Mammary epithelial cell (primary cell): ENCODE measurements at places on chromosomes 6 and 20.

DNA sequence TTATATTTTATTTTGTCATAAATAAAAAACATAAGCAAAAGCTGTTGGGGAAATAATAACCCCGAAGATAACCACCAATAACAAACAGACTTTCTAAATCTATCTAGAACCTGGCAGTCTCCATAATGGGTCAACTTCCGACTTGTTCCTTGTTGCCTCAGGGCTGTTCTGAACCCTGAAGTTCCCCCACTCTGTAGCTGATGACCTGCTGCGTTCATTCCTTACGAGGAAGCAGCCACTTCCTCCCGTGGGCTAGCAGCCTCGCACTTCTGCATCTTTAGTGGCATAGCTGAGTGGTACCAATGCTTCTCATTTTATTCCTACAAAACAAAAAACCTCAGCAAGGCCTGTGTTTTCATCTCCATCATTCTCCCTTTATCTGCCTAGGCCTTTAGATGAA lies 103.0 kb downstream of the PLEKHG1 start:
- no peak for DNase-seq

DNA sequence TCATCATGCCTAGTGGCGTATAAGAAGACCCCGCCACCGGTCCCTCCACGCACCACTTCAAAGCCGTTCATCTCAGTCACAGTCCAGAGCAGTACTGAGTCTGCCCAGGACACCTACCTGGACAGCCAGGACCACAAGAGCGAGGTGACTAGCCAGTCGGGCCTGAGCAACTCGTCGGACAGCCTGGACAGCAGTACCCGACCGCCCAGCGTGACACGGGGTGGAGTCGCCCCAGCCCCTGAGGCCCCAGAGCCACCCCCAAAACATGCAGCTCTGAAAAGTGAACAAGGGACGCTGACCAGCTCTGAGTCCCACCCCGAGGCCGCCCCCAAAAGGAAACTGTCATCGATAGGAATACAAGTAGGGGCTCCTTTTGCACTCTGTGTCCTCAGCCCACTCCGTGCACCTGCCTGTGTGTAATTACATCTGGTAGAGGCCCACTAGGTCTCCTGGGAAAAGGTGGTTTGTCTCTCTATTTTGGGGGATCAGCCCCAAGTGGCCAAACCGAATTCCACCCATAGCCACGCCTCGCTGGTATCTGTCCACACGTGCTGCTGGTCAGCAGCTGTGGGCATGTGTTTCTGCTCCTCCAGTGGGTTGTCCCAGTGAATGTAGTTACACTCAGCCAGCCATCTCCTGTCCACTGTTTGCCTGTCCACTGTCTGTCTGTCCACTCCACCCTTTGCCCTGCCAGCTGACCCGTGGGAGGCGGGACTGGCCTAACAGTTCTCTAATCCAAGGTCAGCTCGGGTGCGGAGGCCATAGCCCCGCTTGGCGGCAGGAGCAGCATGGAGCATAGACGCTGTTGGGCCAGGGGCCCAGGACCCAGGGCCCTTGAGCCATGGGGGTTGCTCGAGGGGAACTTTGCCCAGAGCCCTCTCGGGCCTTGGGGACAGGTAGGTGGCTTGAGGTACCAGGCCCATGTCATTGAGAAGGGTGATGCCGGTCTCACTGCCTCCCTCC lies 44.3 kb upstream of the MYL9 start:
- DNase-seq, result no peak

GRCh38 chr6:157265635-157266034 lies 57.7 kb downstream of the TMEM242 start:
- no peak for DNase-seq

DNA sequence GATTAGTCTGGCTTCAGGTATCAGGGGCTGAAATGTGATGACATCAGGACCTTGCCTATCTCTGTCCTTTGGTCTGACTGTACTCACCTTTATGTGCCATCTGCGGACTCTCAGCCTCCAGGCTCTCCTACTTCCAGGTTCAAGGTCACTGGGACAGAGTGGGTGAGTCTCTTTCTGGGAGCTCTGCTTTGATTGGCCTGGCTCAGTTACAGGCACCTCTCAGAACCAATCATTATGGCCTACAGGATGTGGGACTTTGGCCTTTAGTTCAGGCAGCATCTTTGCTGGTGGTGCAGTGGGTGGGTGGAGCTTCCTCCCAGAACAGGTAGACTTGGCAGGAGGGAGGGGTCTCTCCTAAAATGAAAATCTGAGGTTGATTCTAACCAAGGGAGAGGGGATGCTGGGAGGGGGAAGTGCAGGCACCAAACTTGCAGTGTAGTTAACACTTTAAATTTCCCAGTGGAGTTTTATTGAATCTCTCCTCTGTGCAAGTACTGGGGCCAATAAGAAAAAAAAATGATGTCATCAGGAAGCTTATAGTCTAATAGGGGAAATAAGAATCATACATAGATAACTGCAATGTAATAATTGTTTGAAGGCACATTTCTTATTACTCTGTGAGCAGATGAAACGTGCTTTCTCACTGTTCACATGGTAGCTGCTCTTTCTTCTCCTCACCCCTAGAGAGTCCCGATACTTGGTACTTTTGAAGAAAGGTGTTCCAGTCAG lies 53.4 kb downstream of the SLC24A3 start:
- DNase-seq, result no peak

GRCh38 chr6:104642871-104643270 lies 216.8 kb downstream of the HACE1 start:
- DNase-seq, result no peak

DNA sequence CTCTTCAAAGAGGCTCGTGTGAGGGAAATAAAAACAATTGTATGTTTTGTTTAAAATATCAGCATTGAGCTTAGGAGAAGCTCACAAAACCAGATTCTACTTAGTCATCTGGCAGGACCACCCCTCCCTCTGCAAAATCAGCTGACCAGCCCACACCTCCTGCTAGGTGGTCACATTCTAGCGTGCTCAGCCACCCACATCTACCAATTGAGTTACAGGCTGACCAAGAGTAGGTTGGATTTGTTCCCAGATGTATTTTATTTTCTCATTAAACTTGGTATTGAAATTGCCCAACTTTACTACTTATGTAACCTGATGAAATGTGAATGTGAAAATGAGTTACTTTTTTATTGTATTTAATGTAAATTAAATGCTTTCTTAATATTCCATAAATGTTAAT lies 56.2 kb downstream of the SLC22A2 start:
- DNase-seq, result no peak
